Muscle of leg (tissue), 16 donors: ENCODE measurements at places on chromosomes 4 and X.

DNA sequence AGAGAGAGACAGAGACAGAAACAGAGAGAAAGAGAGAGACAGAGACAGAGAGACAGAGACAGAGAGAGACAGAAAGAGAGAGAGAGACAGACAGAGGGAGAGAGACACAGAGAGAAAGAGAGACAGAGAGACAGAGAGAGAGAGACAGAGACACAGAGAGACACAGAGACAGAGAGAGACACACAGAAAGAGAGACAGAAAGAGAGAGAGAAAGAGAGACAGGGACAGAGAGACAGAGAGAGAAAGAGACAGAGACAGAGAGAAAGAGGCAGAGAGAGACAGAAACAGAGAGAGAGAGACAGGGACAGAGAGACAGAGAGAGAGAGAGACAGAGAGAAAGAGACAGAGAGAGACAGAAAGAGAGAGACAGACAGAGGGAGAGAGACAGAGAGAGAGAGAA is 52.9 kb downstream of the CRLF2 start:
- DNase-seq: no peak

- DNase-seq: peak; percentile 88
These were observed 8.3 kb upstream of the MAP7D3 start for GRCh38 chrX:136259543-136259942.

- DNase-seq: no peak
These were observed 851.2 kb downstream of the ADGRL3 start for GRCh38 chr4:62051332-62051731.

- no peak for DNase-seq
These were observed 327.4 kb downstream of the PPP3CA start for GRCh38 chr4:101019941-101020401.

GRCh38 chr4:154465085-154465484 is 26.5 kb downstream of the DCHS2 start:
- no peak for DNase-seq

DNA sequence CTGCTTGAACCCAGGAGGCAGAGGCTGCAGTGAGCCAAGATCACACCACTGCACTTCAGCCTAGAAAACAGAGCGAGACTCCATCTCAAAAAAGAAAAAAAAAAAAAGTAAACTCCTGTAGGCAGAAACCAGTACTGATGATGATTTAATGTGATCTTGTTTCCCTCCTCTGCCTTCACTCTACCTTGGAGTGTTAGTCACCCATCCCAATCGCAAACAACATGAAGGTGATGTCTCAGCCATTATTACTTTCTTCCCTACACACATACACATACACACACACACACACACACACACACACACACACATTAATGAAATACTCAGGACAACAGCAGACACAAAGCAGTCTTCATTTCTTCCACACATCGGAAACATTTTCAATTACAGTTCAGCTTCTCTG is 15.6 kb downstream of the XKRX start:
- DNase-seq: no peak

- DNase-seq: no peak
These were observed 15.0 kb upstream of the REST start for GRCh38 chr4:56892691-56893090.

- peak; percentile 24 for DNase-seq
These were observed 132.8 kb downstream of the DCLK2 start for GRCh38 chr4:150211016-150211415.

DNA sequence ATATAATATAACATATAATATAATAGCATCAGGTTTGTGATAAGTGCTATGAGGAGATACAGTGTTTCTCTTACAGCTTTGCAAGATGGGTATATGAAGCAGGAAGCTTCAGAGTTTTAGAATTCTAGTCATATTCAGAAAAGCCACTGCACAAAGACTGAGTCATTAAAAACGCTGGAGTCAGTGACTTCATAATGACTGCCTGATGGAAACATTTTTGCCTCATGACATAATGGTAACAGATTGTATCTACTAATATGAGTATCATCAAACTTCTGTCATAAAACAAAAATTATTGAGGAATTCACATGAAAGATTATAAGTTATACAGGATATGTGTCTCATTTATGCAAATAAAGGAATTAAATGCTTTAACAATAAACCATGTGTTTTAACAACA is 46.8 kb downstream of the EPHA5 start:
- DNase-seq: peak; percentile 53

DNA sequence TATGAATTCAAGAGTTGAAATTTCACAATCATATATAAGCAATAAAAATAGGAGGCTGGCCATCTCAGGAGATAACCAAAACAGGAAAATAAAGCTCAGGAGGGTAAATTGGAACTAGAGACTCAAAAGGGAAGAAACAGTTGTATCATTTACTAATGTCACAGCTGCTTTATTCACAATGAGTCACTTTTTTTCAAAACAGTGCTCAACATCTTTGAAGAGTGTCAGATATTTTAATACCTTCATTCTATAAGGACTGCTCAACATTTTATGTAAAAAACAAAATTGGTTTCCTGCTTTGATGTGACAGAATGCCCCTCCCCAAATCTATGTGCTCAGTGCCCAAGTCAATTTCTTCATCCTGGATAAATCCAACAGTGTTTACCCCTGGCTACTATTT is 97.7 kb downstream of the DDX60 start:
- DNase-seq: no peak

DNA sequence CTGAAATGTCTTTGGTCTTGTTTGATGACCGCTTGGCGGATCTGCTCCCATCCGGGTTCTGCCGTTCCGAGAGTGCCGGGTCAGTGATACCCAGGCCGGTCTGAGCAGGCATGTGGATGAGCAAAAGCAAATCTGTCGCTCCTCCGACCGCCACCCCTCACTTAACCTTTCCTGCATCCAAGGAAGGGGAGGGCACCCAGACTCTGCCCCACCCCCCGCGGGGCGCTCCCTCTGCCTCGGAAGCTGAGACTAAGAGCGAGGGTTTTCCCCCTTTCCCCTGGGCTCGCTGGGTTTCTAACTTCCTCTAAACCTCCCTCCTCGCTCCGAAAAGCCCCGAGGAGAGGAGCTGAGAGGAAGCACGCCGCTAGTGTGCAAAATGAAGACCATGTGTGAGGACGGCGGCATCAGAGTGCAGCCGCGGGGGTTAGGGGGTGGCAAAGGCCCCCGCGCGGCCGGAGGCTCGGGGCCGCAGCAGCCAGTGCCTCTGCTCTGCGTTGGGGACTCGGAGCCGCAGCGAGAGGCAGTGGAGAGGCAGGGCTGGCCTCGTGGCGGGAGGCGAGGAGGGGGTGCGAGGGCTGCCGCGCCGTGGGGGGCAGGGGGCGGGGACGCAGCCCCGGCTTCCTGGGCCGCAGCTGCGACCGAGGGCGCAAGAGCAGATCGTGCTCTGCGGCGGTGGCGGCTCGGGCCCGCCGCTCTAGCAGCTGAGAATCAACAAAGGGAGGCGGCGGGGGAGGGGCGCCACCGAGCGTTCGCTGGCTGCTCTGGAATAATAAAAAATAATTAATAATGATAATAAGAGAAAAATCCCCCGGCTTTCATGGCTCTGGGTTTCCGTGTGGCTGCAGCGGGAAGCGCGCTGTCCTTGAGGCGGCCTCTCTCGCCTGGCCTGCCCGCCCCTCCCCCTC is 55.8 kb upstream of the BCOR start:
- DNase-seq: peak; percentile 75

DNA sequence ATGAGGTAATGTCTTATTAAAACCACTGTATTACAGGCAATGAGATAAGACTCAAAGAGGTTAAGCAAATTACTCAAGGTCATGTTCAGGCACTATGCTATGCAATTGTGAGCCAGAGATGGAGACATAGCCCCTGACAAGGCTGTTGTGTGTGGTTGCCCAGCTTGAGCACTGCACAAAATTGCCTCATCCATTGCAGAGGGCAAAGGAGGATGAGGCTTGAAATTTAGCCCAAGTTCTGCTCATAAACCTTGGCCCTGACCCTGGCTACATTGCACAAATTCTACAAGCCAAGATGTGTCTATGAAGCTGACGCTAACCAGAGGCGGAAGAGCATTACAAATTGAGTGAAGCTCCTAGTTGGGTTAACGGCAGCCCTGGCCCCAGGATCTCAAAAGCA is 65.6 kb upstream of the PGM2 start:
- DNase-seq: no peak

DNA sequence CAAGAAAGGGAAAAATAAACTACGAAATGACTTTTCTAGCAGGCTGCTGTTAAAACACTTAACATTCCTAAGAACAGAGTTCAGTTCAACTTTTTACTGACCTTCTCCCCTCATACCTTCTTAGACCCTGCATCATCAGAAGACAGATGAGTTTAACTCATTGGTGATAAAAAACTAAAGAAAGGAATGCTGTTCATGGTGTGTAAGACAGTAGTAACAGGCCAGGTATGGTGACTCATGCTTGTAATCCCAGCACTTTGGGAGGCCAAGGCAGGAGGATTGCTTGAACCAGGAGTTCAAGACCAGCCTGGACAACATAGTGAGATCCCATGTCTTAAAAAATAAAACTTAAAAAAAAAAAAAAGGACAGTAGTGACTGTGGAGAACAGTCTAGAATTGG is 16.2 kb downstream of the RBM47 start:
- no peak for DNase-seq

GRCh38 chrX:100747703-100748102 is 15.8 kb upstream of the SYTL4 start:
- no peak for DNase-seq

DNA sequence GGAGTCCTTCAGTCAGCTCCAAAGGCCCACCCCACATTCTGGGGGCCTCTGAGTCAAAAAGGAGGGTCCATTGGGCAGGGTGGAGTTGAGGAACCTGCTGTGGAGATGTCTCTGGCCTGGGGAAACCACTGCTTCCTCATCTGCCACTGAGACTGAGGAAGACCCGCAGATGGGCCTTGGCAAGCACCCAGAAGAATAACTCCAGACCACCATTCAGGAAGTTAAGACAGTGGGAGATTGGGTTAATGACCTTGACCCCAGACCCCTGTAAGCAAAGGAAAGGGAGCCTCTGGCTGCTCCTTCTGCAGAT is 8.1 kb upstream of the HSD17B10 start:
- no peak for DNase-seq

DNA sequence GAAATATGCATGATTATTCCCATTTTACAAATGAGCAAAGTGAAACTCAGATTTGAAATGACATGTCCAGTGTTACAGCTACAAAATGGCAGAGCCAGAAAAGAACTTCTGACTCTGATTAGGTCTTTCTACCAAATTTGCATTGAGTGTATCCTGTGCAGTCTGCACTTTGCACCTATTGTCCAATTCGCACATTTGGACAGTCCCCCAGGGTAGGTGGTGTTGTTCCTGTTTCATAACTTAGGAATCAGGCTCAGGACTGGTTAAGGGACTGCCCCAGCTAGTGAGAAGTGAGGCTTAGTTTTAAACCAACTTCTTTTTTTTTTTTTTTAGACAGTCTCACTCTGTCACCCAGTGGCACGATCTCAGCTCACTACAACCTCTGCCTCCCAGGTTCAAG is 137.9 kb upstream of the NALF2 start:
- DNase-seq: no peak

DNA sequence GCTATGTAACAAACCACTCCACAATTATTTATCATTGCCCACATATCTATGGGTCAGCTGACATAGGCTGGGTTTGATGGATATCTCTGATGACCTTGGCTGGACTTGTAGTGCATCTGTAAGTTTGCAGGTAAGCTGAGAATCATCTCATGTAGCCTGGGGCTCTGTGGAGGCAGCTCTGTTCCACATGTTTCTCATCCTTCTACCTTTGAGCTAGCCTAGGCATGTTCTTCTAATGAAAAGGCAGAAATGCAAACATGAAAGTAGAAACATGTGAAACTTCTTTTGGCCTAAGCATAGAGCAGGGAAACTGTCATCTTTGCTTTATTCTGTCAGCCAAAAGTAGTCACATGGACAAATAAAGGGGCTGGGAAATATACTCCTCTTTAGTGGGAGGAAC is 18.2 kb downstream of the MRPL1 start:
- no peak for DNase-seq

DNA sequence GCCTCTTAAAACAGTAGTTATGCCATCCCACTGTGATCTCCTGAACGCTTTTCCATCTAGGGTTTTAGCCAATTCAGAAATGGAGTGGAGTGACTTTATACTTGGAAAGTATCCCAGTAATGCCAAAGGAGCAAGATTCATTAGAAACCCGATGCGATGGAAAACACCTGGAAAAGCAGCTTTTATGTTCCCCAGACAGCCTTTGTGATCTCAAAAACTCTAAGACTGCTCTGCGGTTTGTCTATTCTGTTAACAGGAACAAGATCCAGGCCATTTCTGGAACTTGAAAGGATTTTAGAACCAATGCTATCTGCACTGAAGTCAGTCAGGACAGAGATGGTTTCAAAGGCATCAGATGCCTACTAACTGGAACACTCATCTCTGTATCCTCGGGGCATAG is 145.1 kb downstream of the APBB2 start:
- DNase-seq: peak; percentile 55

- no peak for DNase-seq
These were observed 4.4 kb downstream of the MXD4 start for GRCh38 chr4:2257361-2258081.

DNA sequence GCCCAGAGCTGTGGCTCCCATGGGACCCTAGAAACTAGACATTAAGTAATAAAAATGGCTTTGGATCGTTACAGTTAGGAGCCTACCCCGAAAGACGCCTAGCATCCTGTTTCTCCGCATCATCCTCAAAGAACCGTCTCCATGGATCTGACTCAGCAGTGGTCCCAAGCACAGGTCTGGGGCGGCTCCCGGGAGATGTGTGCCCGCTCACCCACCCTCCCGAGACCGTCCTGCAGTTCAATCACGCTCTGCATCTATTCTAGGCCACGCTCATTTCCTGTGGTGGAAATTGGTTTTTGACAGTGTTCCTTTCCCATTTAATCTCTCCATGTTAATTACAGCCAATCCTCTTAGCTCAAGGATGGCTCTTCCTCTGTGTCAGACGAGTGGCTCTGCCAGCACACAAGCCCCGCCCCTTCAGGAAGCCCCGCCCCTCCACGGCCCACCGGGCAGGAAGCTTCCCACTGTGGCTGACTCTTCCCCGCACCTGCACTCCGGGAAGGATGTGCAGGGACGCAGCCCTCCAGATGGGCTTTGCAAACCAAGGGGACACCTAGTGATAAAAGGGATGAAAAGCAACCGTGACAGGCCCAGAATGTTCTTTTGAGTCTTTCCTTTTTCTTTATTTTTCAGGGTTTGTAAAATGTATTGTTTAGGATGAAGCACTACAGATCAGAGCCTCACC is 34.5 kb upstream of the HELT start:
- peak; percentile 65 for DNase-seq

- DNase-seq: no peak
These were observed 13.1 kb downstream of the ARX start for GRCh38 chrX:25002661-25003020.

- no peak for DNase-seq
These were observed 2121.5 kb upstream of the AGA start for GRCh38 chr4:179563741-179564140.

GRCh38 chr4:154720123-154720522 is 23.7 kb upstream of the LRAT start:
- DNase-seq: no peak

DNA sequence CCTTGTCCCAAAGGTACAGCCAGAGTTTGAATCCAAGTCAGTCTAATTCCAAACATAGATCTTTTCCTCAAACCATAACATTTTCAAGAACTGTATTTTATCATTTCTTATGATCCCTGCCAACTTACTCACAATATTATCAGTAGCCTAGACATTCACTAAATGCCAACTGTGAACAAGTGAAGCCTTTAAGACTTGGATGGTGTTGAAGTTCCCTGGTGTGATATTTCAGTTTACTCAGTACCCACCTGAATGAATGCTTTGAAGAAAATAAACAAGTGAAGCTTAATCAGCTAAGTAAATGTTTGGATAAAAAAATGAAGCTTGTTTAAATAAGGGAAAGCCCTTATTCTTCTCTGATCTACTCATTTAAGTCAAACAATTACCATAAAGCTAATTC is 1028.3 kb downstream of the DMD start:
- DNase-seq: no peak

GRCh38 chrX:93673056-93673868 is at the start of gene NAP1L3:
Gene NAP1L3, minus strand, starts transcription at chrX:93673578. Its CDS starts 274 bp downstream, at chrX:93673304.
- DNase-seq: peak; percentile 95
